ENCODE measurements at places on chromosomes 2 and 18. TPM values are rescaled to one million over a fixed set of nuclear protein-coding genes. Genes with fewer than 3 reads are reported as not detected.
A peak's percentile ranks its signal among the peaks of the same experiment; 100 is the strongest.

WDSUB1 gene
- total RNA-seq: 13.7 TPM

DNA sequence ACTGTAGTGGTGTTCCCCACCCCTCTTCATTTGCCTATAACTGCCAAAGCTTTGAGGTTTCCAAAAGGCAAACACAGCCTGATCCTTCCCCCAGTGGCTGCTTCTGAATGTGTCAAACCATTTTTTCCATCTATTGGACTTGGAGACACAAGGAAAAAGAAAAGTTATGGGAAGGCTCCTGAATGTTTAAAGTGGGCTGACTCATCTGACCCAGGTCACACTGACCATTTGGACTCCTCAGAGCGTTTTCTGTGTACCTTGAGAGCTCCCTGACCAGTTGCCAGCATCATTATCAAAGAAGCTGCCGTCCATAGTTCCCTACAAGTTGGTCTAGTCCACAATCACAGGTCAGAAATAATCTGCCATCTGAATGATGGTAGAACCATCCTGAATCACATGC lies 123.4 kb upstream of the COL3A1 start:
- H3K27ac ChIP-seq: no peak overlapping the region
- no peak overlapping the region for H3K4me3 ChIP-seq
- DNase-seq: no peak
- H3K36me3 ChIP-seq: no peaks in the 10 kb centered on the region
- no peaks in the 10 kb centered on the region for H3K27me3 ChIP-seq

DNA sequence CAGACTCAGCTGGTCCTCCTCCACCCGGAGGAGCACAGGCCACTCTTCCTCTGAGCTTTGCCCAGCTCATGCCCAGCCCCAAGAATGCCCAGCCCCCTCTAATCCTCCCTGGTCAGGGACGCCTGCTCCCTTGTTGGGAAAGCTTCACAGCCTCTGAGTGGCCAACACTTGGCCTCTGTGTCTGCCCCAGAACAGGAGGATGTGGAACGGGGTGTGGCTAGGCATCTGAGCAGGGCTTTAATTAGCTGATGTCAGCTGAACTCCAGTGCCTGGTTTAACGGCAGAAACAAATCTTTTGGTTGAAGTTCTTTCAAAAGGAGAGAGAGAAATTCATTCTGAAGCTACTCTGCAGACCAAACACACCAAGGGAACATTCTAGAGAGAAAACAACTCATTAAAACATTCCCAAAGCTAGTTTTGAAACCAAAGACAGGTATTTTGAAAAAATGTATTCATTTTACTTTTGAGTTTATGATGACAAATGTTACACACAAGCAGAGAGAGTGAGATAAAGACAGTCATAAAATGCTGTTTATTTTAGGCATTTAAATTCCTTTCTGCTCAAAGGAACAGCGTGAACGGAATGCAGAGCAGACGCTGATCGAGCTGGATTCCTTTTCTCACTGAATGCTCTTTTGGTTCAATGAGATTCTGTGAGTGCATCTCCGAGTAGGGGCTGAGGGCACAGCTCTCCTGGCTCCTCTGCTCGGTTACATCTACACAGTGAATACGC lies 63.8 kb downstream of the RTP5 start:
- no peaks in the 10 kb centered on the region for H3K36me3 ChIP-seq
- H3K4me1 ChIP-seq: peaks cover 4% of the 10 kb centered on the region

DYSF gene
- 12.4 TPM for total RNA-seq

TDRD15 gene
- total RNA-seq: 0.21 TPM

DNA sequence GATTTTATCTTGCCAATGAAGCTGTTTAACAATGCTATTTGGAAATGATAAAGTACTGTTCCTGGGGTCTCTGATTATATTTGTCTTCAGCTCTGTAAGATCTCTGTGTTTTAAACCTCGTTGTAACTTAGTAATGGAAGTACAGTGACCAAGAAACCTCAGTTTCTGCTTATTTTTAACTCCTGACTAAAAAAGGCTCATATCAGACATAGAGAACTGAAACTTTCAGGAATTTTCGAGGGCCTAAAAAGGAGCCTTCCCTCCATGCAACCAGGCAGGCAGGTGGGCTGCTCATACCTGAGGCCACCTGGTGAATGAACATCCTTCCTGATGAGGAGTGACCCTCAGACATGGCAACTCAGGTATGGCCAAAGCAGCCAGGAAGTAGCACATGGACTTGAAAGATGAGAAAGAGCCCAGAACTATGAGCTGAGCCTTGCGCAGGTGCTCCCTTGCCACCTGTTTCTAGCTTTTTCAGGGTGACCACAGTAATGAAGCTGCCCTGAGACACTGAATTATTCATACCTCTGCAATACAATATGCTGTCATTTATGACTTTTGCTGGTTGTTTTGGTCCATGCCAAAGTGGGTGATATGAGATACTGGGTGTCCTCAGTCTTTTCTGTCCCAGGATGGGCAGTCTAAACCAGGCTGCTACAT lies 23.9 kb downstream of the MYO3B start:
- H3K4me1 ChIP-seq: no peaks in the 10 kb centered on the region
- H3K4me3 ChIP-seq: no peak overlapping the region
- H3K27ac ChIP-seq: no peak overlapping the region
- no peak for DNase-seq

- no peak overlapping the region for H3K27ac ChIP-seq
- DNase-seq: no peak
- no peaks in the 10 kb centered on the region for H3K36me3 ChIP-seq
- no peaks in the 10 kb centered on the region for H3K4me1 ChIP-seq
Measured at GRCh38 chr2:28049899-28050298, 159.4 kb downstream of the BABAM2 start.

DNA sequence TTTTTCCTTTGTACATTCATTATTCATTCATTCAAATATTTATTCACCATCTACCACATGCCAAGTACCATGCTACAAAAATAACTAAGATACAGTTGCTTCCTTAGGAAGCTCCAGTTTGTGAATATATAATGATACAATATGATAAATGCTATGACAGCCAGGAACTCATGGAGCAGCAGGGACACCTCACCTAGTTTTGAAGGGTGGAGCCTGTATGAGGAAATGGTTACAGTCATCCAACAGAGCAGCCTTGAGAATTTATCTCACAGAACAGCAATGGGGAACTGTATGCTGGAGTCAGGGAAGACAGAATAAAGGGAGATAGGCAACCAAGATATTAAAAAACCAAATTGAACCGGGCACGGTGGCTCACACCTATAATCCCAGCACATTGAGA lies 124.0 kb downstream of the OSBPL1A start:
- DNase-seq: no peak
- no peak overlapping the region for H3K27ac ChIP-seq
- H3K4me3 ChIP-seq: no peak overlapping the region
- H3K4me1 ChIP-seq: no peaks in the 10 kb centered on the region
- peaks cover 16% of the 10 kb centered on the region for H3K27me3 ChIP-seq

DNA sequence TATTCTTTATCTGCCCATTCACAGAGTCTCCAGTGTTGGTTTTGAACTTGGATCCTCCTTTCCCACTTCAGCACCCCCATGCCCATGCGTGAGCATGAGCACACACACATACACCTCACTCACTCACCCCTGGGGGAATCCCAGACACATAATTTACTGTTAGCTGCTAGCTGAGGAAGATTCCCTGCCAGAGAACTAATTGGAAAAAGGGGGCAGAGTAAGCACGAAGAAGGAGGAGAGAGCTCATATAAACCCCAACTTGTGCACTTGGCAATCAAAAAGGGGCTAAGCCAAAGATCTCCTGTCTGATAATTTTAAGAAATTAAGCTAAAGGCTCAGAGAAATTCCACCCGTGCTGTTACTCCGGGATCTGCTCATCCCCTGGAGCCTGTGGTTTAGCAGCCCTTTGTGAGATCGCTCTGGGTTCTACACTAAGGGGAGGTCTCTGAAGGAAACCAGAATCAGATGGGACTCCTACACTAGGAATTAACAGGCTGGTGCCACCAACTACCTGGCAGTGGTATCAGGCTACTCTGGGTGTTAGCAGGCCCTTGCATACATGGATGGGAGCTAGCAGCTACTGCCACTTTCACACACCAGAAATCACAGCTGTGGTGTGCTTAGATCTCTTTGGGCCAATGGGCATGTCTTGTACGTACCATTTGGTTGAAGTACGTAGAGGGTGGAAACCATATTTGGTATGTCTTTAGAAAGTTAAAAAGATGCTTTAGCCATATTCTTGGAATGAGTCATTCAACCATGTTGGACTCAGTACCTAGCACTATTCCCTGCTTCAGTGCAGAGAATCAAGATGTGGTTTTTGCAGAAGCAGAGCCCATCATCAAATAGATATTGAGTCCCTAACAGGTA lies 95.6 kb upstream of the SLC14A2 start:
- no peaks in the 10 kb centered on the region for H3K27me3 ChIP-seq
- H3K4me3 ChIP-seq: no peak overlapping the region
- no peaks in the 10 kb centered on the region for H3K36me3 ChIP-seq
- no peak for DNase-seq

DNA sequence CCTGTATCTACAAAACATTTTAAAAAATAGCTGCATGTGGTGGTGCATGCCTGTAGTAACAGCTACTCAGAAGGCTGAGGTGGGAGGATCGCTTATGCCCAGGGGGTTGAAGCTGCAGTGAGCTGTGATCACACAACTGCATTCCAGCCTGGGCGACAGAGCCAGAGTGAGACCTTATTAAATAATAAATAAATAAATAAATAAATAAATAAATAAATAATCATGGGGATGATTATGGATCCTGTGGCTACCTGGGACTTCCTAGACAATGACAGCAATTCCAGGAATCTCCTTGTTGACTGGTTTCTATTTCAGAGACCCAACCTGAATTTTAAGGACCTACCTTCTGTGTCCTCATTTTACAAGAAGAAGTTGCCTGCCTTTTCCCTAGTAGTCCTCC lies 91.5 kb downstream of the KCTD18 start:
- no peaks in the 10 kb centered on the region for H3K27me3 ChIP-seq
- H3K4me1 ChIP-seq: no peaks in the 10 kb centered on the region
- no peaks in the 10 kb centered on the region for H3K36me3 ChIP-seq
- H3K4me3 ChIP-seq: no peak overlapping the region
- no peak for DNase-seq
- H3K27ac ChIP-seq: no peak overlapping the region

- H3K36me3 ChIP-seq: no peaks in the 10 kb centered on the region
- no peak overlapping the region for H3K27ac ChIP-seq
- H3K27me3 ChIP-seq: no peaks in the 10 kb centered on the region
- DNase-seq: no peak
- H3K4me1 ChIP-seq: no peaks in the 10 kb centered on the region
Measured at GRCh38 chr2:29729932-29730331, 191.5 kb downstream of the ALK start.

CIB4 gene
- not detected for total RNA-seq

DNAH7 gene
- total RNA-seq: not detected

DNA sequence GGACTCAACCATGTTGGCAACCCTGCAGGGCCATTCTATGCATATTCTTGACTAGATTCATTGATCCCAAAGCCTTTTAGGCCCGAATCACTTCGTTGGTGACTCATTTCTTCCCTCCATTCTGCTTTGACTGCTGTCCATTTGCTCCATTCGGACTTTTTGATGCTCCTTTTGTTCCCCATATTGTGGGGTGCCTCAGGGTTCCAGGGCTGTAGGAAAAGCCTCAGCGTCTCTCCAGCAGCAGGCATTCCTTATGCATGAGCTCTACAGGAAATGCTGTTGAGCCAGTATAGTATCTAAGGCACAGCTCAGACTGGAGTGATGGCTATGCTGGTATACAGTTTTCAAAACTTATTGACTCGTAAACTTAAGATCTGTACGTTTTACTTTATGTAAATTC lies 292.6 kb downstream of the PRKCE start:
- DNase-seq: no peak
- H3K36me3 ChIP-seq: no peaks in the 10 kb centered on the region
- H3K4me1 ChIP-seq: no peaks in the 10 kb centered on the region
- H3K4me3 ChIP-seq: no peak overlapping the region

- DNase-seq: no peak
- no peaks in the 10 kb centered on the region for H3K4me1 ChIP-seq
- no peak overlapping the region for H3K27ac ChIP-seq
- H3K4me3 ChIP-seq: no peak overlapping the region
- peaks cover 17% of the 10 kb centered on the region for H3K36me3 ChIP-seq
Measured at GRCh38 chr2:168143813-168144212, 103.6 kb downstream of the STK39 start.

GRCh38 chr18:21439431-21439846 lies 161.1 kb downstream of the ESCO1 start:
- H3K36me3 ChIP-seq: no peaks in the 10 kb centered on the region
- no peak overlapping the region for H3K4me3 ChIP-seq
- no peaks in the 10 kb centered on the region for H3K4me1 ChIP-seq
- DNase-seq: no peak

DNA sequence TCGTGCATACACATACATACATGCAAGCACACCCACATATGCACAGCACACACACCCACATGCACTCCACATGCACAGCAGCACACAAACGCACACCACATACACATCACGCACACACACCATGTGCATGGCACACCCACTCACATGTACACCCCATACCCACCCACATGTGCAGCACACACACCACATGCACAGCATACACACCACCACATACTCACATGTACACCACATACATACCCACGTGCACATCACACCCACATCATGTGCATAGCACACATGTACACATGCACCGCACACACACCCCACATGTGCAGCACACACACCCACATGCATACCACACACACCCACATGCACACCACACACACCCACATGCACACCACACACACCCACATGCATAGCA lies 132.0 kb upstream of the RGPD4 start:
- no peak overlapping the region for H3K27ac ChIP-seq
- H3K36me3 ChIP-seq: no peaks in the 10 kb centered on the region
- DNase-seq: no peak
- H3K4me3 ChIP-seq: no peak overlapping the region

GRCh38 chr2:175180701-175181103 lies 808 bp downstream of the ATP5MC3 start:
- peaks cover 32% of the 10 kb centered on the region for H3K36me3 ChIP-seq
- DNase-seq: peak; percentile 66
- H3K27ac ChIP-seq: peak overlapping the region; percentile 66
- H3K4me3 ChIP-seq: peak overlapping the region; percentile 62
- H3K4me1 ChIP-seq: peaks cover 12% of the 10 kb centered on the region

GRCh38 chr2:44200759-44201158 lies 32.1 kb downstream of the PPM1B start:
- no peak for DNase-seq
- H3K27ac ChIP-seq: no peak overlapping the region
- peaks cover 3% of the 10 kb centered on the region for H3K4me1 ChIP-seq
- H3K36me3 ChIP-seq: peaks cover 6% of the 10 kb centered on the region

- H3K4me1 ChIP-seq: no peaks in the 10 kb centered on the region
- H3K27ac ChIP-seq: no peak overlapping the region
- H3K4me3 ChIP-seq: no peak overlapping the region
- no peaks in the 10 kb centered on the region for H3K36me3 ChIP-seq
Measured at GRCh38 chr2:166106431-166107015, 21.3 kb downstream of the SCN1A start.

Measured in natural killer cell (primary cell).